ENCODE measurements at places on chromosomes 11 and 22. TPM values are rescaled to one million over a fixed set of nuclear protein-coding genes. Genes with fewer than 3 reads are reported as not detected.

The TMEM132A gene
- 5.5 TPM for total RNA-seq

The MPPED2 gene
- 0.12 TPM for total RNA-seq

The TIGD3 gene
- not detected for total RNA-seq

The OR52H1 gene
- 0.66 TPM for total RNA-seq

The OR52N4 gene
- not detected for total RNA-seq

The NCR3LG1 gene
- total RNA-seq: 6.6 TPM

The ROBO4 gene
- total RNA-seq: 1.9 TPM

The CABP4 gene
- total RNA-seq: 0.26 TPM

The PLEKHB1 gene
- total RNA-seq: 0.40 TPM

The PRR33 gene
- not detected for total RNA-seq

The OR51F1 gene
- total RNA-seq: not detected

The TNNT3 gene
- 0.25 TPM for total RNA-seq

The OR5F1 gene
- total RNA-seq: not detected

The GPHA2 gene
- not detected for total RNA-seq

The CRYBA4 gene
- total RNA-seq: not detected

The JRKL gene
- 13.4 TPM for total RNA-seq

The CASP5 gene
- total RNA-seq: not detected

The FAM83F gene
- not detected for total RNA-seq

The OR51I1 gene
- total RNA-seq: 0.06 TPM

The KCNE3 gene
- total RNA-seq: under 0.01 TPM

The OR5D13 gene
- total RNA-seq: not detected

The CPSF7 gene
- 12.6 TPM for total RNA-seq

The CARD18 gene
- total RNA-seq: not detected

The LARGE2 gene
- total RNA-seq: not detected

The RNF169 gene
- 19.8 TPM for total RNA-seq

The TTC36 gene
- total RNA-seq: 0.26 TPM

The VWA5A gene
- total RNA-seq: 64.4 TPM

The ELP4 gene
- 14.5 TPM for total RNA-seq

The ARVCF gene
- 26.8 TPM for total RNA-seq

The KCNJ11 gene
- not detected for total RNA-seq

The TRIM29 gene
- total RNA-seq: not detected

The CALCB gene
- not detected for total RNA-seq

The C1QTNF5 gene
- 22.6 TPM for total RNA-seq

The ROBO3 gene
- 2.7 TPM for total RNA-seq

The PLAAT4 gene
- total RNA-seq: 24.6 TPM

The HOATZ gene
- not detected for total RNA-seq

The KLHDC7B gene
- under 0.01 TPM for total RNA-seq

The OR2D2 gene
- 0.13 TPM for total RNA-seq

The HTR3B gene
- not detected for total RNA-seq

The APOA5 gene
- not detected for total RNA-seq

The SPDYC gene
- not detected for total RNA-seq

The HORMAD2 gene
- total RNA-seq: not detected

The KCNJ5 gene
- 0.06 TPM for total RNA-seq

Measured in aortic smooth muscle cell (primary cell).